ENCODE measurements at places on chromosomes 12 and 14.

- no peak for DNase-seq
Measured at GRCh38 chr12:40375076-40375475, 150.3 kb downstream of the LRRK2 start.

GRCh38 chr14:82488473-82488872 lies 954.8 kb upstream of the SEL1L start:
- DNase-seq, result no peak

DNA sequence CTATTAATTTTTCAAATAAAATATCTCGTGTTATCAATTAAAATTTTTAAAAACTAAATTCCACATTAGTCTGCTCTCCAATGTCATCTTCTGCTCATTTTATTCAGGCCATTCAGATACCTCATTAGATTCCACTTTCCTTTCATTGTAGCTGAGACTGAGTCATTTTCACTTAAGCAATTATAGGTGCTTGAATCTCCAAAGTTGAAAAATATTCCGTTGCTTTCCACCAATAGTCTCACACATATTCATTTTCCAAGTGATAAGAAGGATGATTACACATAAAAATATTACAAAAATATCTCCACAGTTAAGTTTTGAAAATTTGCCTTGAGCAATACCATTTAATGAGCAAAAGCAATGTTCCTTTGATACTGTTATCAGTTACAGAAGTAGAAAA lies 36.5 kb upstream of the YBX3 start:
- DNase-seq, result no peak

GRCh38 chr14:50977863-50978528 lies 33.7 kb upstream of the PYGL start:
- DNase-seq, result no peak

- no peak for DNase-seq
Measured at GRCh38 chr14:57355081-57355800, 35.1 kb upstream of the NAA30 start.

- peak; percentile 68 for DNase-seq
Measured at GRCh38 chr12:56007564-56008559, 10.8 kb downstream of the SUOX start.

- DNase-seq, result no peak
Measured at GRCh38 chr14:36626151-36626550, 35.5 kb upstream of the PAX9 start.

DNA sequence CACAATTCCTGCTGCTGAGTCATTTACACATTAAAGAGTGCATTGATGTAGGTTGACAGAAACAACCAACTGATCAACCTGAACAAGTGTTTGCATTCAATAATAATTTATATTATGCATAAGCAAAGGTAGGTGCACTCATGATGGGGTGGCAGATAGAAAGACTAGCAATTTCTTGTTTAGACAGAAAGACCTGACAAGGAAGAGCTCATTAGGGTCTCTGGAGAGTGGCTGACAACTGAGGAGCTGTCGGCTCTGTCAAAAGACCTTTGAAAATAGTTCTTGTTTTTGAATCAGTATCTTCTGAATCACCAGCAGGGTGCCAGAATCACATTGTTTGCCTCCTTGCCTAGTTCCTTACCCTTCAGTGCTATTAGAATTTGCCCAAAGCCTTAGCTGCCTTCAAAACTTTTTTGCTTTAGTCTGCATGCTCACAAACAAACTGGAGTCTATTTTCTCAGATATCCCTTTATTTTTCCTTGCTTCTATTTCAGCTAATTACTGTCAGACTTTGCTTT lies 234.7 kb downstream of the BTG1 start:
- no peak for DNase-seq

DNA sequence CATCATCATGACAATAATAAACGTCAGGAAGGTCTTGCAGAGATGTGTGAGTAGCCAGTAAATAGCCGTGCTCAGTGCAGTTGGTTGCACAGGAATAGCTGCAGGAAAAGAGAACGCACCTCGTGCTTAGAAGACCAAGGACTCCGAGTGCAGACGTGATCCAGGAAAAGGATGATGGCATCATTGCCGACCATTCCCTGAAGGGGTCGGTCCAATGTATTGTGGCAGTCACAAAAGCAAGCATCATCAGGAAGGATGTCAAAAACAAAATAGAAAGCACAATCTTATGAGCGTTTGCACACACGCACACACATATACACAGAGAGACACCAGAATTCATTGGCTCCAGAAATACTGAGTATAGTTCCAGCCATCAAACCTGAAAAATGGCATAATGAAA lies 12.8 kb downstream of the DUSP6 start:
- no peak for DNase-seq

- DNase-seq, result no peak
Measured at GRCh38 chr12:11622876-11623281, 26.6 kb upstream of the ETV6 start.

DNA sequence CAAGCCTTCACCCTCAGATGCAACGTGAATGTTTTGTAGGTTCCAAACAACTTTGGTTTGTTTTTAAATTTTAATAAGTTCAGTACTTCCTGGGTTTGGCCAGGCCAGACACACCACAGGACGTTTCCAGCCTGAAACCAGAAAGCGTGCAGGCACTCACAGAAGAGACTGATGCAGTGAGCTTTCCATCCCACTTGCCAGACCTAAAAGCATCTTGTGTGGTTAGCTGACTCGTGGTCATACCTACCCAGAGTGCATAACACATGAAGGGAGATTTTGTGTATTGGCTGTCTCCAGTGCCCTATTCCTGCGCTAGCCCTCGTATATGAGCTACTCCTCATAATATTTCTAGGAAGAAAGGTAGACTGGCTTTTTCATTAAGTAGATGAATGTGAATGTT lies 297.3 kb upstream of the FAR2 start:
- no peak for DNase-seq

GRCh38 chr14:102589761-102590290 lies 2.6 kb upstream of the RCOR1 start:
- DNase-seq, result no peak

DNA sequence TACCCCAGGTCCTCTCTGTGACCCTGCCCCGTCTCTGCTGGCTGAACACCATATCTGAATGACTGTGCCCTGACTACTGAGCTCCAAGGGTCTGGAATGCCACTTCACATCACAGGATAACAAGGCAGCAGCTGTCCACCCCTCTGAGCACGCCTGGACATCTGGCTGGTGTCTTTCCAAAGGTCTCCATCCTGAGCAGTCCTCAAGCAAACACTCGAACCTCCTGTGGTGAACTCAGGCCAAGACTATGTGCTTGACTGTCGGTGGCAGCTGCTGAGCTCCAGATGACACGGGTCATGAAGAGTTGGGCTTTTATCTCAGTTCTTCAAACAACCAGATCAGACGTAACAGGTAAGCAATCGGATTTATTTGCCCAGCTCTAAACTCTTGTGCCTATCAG lies 117.2 kb upstream of the BCL2L14 start:
- DNase-seq, result no peak

GRCh38 chr12:28879379-28879778 lies 269.7 kb upstream of the FAR2 start:
- no peak for DNase-seq

DNA sequence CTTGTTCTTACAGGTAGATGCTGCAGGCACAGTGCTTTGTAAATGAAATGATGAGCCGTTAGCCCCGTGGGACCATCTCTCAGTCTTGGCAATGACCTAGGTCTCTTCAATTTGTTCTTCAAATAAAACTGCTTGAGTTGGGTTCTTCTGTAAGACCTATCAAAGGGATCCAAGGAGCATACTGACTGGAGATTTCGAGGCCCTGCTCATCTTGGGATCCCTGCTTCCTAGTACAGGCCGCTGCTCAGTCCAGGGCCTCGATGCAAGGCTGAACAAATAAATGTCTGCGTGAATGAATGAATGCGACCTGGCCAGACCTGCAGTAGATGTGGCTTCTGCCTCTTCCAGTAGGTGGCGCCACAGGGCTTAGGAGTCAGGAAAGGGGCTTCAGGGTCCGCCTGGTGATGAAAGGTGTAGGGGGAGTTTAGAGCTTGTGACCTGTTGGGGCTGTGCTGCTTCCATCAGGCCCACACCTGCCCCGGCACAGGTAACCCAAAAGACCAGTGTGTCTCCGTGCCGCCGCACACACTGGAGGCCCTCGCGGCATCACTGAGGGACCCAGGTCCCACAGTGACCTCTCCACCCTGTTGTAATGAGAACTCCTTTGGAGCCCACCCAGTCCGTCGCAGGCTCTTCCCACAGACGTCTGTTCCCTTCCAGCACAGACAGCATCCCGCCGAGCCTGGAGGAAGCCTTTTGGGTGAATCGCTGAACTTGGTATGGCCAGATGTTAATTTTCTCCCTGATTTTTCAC lies 4.4 kb downstream of the CACNA1C start:
- DNase-seq, result peak; percentile 69

GRCh38 chr12:69851976-69852375 lies 26.9 kb downstream of the MYRFL start:
- no peak for DNase-seq

GRCh38 chr14:79167957-79168356 lies 997.8 kb downstream of the NRXN3 start:
- no peak for DNase-seq

- DNase-seq, result no peak
Measured at GRCh38 chr14:44873536-44873935, 88.2 kb downstream of the KLHL28 start.

DNA sequence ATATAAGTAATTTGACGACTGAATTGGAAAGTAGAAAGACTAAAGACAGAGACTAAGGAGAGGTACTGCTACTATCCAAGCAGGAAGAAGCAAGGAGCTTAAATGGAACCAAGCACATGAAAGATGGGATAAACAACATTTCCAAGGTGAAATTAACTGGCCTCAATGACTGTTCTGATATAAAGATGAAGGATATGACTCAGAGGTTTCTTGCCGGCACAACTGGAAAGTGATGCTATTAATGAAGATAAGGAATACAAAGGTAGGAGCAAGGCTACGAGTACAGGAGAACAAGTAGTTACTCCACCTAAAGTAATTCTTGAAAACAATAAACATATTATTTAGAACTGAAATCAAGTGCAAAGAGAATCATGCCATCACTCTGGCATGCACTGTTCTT lies 6.4 kb downstream of the SNX6 start:
- DNase-seq, result no peak

- DNase-seq, result no peak
Measured at GRCh38 chr12:118312578-118312977, 60.1 kb downstream of the TAOK3 start.

- DNase-seq, result no peak
Measured at GRCh38 chr12:105233041-105233905, 2.7 kb downstream of the APPL2 start.

- no peak for DNase-seq
Measured at GRCh38 chr12:53474077-53474476, 22.2 kb downstream of the PCBP2 start.

- no peak for DNase-seq
Measured at GRCh38 chr14:64569138-64569631, 19.4 kb downstream of the PPP1R36 start.

DNA sequence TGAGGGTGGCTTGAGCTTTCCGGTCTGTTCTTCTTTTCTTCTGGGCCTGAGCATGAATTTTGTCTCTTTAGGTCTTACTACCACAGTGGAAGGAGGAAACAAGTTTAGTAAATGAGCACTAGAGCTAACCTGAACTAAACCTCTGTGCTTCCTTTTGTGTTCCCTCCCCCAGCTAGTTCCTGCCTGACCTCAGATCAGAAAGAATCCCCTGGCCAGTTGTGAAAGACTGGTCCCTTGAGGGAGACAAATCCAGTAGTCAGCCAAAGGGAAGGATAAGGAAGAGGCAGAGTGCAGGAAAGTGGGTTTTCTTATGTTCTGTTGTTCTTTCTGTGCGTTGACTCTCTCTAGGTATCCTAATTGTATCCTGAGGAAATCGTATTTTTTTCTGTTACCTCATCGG lies 17.5 kb downstream of the ZNF664 start:
- no peak for DNase-seq

DNA sequence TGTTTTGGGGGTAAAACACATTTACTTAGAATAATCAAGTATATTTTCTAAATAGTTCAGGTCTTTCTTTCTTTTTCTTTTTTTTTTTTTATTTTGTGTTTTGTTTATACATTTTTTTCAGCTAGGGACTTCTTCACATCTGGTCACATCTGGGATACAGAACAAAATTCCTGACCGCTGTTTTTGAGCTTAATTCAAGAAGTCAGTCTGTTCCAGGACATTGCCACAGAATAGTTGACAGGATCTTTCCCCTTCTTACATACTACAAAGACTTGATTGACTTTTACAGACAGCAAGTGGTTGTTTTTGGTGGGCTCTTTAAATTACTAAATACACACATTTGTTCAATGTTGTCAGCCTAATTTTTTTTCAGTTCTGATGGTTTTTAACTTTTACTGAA lies 41.8 kb upstream of the DCN start:
- no peak for DNase-seq

DNA sequence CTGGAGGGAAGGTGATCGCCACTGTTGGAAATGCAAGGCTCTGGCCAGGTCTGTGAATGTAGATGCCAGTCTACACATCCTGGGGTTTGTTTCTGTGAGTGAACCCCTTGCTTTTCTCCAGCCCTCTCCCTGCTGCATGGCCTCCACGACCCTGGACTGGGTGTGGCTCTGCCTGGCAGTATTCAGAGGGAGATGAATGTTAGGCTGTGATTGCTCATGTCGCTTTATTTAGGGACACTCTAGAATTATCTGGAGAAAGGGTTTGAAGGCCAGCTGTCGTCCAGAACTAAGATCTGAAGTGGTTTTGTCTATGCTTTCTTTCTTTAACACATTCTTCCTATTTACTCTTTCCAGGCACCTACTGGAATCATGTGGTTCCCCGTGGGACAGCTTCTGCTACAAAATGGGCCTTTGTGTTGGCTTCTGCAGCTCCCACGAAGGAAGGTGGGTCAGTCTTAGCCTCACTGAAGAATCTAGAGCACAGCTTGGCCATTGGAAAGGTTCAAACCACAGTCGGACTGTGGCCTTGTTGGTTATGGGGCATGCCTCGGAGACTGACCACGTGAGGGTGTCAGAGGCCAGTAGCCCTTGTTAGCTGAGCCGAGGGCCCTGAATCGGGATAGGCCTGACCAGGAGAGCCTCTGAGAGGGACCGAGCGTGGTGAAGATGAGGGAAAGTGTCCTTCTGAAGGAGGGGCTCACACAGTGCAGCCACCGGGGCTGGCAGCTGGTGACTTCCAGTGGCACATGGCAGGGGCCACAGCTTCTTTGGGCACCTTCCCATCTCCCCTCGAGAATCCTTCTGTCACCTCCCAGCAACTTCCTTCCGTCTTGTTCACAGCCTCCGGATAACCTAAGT lies 59.1 kb downstream of the ANKRD9 start:
- no peak for DNase-seq

GRCh38 chr14:65999865-66000264 lies 486.3 kb upstream of the CCDC196 start:
- no peak for DNase-seq

- DNase-seq, result no peak
Measured at GRCh38 chr12:49947593-49948226, 2.8 kb upstream of the AQP2 start.

- no peak for DNase-seq
Measured at GRCh38 chr14:81341370-81341769, 58.8 kb downstream of the STON2 start.

GRCh38 chr12:19674437-19674836 lies 235.1 kb downstream of the AEBP2 start:
- no peak for DNase-seq

DNA sequence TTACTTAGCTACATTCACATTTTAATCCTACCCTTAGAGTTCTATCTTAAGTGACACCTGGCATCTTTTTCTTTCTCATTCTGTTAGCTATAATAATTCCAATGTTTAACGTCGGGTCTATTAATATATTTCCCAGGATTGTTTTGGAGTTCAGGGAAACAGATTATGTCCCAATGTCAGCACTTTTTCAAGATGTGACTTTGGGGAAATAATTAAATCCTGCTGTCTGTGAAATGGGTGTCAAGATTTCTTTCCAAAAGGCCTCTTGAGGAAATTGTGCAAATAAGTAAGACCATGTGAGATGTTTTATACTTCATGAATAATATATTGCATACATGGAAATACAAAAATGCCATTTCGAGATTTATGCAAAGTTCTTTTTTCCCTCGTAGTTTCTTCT lies 887.6 kb upstream of the SEL1L start:
- no peak for DNase-seq

Data from activated naive CD4-positive, alpha-beta T cell treated with anti-CD3 and anti-CD28 coated beads, Interleukin-2, amount 50 U/mL, for 72 hours (primary cell).